ENCODE measurements at places on chromosomes 5 and 9.

DNA sequence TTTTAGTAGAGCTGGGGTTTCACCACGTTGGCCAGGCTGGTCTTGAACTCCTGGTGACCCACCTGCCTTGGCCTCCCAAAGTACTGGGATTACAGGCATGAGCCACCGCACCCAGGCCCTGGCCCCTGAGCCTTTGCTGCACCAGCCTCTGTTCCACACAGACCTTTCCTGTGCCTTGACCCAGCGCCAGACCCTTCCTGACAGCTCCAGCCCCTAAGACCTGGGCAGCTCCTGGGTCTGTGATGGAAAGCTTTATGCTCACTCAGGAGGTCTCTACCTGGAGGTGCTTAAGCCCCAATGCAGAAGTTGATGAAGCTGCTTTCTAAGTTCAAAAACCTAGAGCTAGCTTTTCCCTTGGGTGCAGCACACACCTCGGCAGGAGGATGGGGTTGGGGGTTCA is 58.8 kb upstream of the NEK6 start:
- DNase-seq = no peak
- no peak overlapping the region for H3K27ac ChIP-seq
- peaks cover 32% of the 10 kb centered on the region for H3K4me1 ChIP-seq
- no peaks in the 10 kb centered on the region for H3K27me3 ChIP-seq
- no peak overlapping the region for H3K4me3 ChIP-seq

- H3K4me3 ChIP-seq = no peak overlapping the region
- no peaks in the 10 kb centered on the region for H3K36me3 ChIP-seq
- H3K27ac ChIP-seq = no peak overlapping the region
- peaks cover under 1% of the 10 kb centered on the region for H3K27me3 ChIP-seq
- no peak for DNase-seq
- H3K4me1 ChIP-seq = no peaks in the 10 kb centered on the region
These were observed 123.9 kb downstream of the SEC61B start for GRCh38 chr9:99345942-99346341.

- peak overlapping the region; percentile 99 for H3K27ac ChIP-seq
- no peak for DNase-seq
- H3K36me3 ChIP-seq = peaks cover 53% of the 10 kb centered on the region
- peaks cover 32% of the 10 kb centered on the region for H3K4me1 ChIP-seq
These were observed 621 bp downstream of the AK6 start for GRCh38 chr5:69368458-69369339.

DNA sequence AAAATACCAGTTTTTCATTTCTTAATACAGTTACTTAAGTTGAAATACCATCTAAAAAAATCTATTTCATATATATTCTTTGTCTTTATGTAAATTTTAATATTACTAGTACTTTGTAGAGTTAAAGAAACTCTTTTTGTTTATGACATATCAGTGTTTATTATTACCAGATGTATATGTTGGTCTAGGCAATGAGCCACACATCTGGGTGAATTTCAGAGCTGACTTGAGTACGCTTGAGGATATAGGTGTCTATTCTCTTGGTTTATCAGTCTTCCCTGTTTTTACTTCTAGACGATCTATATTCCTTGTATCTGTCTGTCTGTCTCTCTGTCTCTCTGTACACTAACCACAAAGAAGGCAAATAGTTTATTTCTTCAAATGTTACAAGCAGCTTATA is 2.9 kb downstream of the SMAD5 start:
- peaks cover 11% of the 10 kb centered on the region for H3K36me3 ChIP-seq
- peaks cover 36% of the 10 kb centered on the region for H3K4me1 ChIP-seq
- DNase-seq = no peak
- no peak overlapping the region for H3K27ac ChIP-seq
- peaks cover 2% of the 10 kb centered on the region for H3K27me3 ChIP-seq
- H3K4me3 ChIP-seq = no peak overlapping the region

GRCh38 chr5:169202969-169203368 is 98.0 kb downstream of the SLIT3 start:
- no peaks in the 10 kb centered on the region for H3K4me1 ChIP-seq
- no peak for DNase-seq
- H3K27ac ChIP-seq = no peak overlapping the region
- H3K27me3 ChIP-seq = no peaks in the 10 kb centered on the region

DNA sequence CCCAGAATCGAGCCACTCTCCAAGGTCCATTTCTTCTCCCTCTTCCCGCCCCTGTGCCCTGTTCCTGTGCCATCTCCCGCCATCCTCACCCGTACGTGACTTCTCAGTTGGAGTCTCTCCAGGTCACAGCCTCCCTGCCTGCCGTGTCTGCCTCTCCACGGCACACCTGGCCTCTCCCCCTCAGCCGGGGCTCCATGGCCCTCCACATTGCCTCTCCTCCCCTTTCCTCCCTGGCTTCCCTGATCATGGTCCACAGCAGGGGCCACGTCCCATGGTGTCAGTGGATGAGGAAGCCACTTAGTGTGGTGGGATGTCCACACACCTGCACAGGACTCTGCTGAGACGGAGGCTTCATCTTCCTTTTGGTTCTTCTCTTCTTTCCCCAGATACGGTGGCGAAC is 2.3 kb downstream of the PAEP start:
- no peak for DNase-seq
- no peak overlapping the region for H3K27ac ChIP-seq
- H3K36me3 ChIP-seq = peaks cover 4% of the 10 kb centered on the region
- H3K4me3 ChIP-seq = no peak overlapping the region
- H3K4me1 ChIP-seq = no peaks in the 10 kb centered on the region

DNA sequence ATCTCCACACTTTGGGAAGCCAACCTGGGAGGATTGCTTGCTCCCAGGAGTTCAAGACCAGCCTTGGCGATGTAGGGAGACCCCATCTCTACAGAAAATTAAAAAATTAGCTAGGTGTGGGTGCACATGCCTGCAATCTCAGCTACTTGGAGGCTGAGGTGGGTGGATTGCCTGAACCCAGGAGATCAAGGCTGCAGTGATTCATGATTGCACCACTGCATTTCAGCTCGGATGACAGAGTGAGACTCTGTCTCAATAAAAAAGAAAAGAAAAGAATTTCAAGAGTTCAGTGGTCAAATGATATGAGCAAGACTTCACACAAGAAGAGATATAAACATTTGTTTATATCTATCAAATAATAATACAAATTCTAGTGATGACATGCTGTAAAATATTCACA is 23.0 kb upstream of the MTAP start:
- H3K4me3 ChIP-seq = no peak overlapping the region
- no peak overlapping the region for H3K27ac ChIP-seq
- H3K36me3 ChIP-seq = no peaks in the 10 kb centered on the region
- H3K4me1 ChIP-seq = no peaks in the 10 kb centered on the region
- no peak for DNase-seq

DNA sequence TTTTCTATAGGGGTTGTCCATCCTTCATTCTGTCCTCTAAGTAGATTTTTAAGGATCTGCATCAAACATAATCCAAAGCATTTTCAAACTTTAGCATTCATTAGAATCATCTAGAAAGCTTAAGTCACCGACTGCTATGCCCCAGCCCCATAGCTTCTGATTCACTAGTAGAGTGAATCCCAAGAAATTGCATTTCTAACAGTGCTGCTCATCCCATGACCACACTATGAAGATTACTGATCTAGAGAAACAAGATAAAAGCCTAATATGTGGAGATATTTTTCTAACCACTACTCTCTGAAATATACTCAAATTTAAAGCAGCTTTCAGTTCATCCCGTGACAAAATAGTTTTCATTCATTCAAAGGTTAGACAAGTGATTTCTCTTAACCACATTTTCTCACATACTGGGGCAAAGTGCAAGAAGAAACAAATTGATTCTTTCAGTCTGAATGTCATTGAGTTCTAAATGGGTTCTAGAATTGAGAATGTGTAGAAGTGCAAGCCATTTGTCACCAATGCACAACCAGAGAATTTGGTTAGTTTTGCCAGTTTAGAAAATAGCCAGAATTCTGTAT is 286.9 kb upstream of the CD180 start:
- H3K27ac ChIP-seq = no peak overlapping the region
- H3K4me3 ChIP-seq = no peak overlapping the region
- no peaks in the 10 kb centered on the region for H3K36me3 ChIP-seq

DNA sequence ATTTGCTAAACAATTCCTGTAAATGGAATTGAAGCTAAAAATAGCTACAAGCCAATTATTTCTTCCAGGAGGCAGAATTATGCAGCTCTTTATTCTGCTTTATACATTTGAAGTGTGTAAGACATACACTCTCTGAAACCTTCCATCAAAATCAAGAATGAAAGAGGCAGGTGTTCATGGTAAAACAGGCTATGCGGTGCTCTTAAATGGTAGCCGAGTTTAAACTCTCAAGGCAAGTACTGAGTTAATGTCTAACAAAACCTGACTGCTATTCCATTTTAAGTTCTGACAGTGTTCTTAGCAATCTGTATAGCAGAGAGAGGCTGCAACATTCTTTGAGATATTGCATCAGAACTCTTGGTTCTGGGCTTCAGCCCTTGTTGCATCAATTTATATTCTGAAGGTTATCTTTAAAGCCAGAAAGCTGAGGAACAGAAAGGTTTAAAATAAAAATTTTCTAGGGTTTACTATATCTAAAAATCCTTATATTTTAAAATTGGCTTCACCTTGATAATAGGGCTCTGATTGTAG is 248.3 kb upstream of the CCNG1 start:
- H3K27ac ChIP-seq = no peak overlapping the region
- H3K4me3 ChIP-seq = no peak overlapping the region
- H3K36me3 ChIP-seq = no peaks in the 10 kb centered on the region
- no peaks in the 10 kb centered on the region for H3K27me3 ChIP-seq

DNA sequence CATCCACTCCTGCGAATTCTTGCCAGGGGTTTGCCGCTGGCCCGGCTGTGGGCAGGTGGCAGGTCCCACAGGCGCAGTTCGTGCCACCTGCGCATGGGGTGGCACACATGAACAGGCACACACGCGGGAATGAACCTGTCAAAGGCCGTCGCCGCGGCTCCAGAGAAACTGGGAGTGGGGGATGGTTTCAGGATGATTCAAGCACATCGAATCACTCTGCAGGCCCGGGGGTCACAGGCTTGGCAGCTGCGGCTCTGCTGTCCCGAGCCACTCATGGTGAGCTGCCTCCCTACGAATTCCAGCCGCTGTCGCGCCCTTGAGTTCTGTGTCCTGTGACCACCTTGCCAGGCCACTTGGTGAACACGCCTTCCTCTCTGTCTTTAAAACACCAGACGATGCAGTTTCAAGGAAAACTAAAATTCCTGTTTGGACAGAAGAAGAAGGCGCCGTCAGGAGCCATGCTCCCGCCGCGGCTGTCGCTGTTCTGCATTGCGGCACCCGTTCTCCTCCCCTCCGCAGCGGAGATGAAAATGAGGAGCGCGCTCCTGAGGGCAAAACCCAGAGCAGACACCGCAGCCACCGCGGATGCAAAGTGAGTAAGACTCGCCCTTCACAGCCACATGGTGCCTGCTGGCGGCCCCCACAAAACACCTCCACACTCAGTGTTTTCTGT is 15.4 kb upstream of the EXOC3 start:
- no peaks in the 10 kb centered on the region for H3K4me1 ChIP-seq
- no peak overlapping the region for H3K4me3 ChIP-seq
- no peak overlapping the region for H3K27ac ChIP-seq
- no peaks in the 10 kb centered on the region for H3K36me3 ChIP-seq
- DNase-seq = no peak
- peaks cover 50% of the 10 kb centered on the region for H3K27me3 ChIP-seq

- no peak for DNase-seq
- H3K4me3 ChIP-seq = no peak overlapping the region
- peaks cover 2% of the 10 kb centered on the region for H3K36me3 ChIP-seq
- H3K27me3 ChIP-seq = peaks cover 80% of the 10 kb centered on the region
These were observed 36.8 kb upstream of the UNC5A start for GRCh38 chr5:176773408-176774035.

GRCh38 chr5:10902145-10902544 is 141.1 kb upstream of the DAP start:
- H3K27ac ChIP-seq = no peak overlapping the region
- no peaks in the 10 kb centered on the region for H3K36me3 ChIP-seq
- no peak for DNase-seq
- H3K4me1 ChIP-seq = no peaks in the 10 kb centered on the region

DNA sequence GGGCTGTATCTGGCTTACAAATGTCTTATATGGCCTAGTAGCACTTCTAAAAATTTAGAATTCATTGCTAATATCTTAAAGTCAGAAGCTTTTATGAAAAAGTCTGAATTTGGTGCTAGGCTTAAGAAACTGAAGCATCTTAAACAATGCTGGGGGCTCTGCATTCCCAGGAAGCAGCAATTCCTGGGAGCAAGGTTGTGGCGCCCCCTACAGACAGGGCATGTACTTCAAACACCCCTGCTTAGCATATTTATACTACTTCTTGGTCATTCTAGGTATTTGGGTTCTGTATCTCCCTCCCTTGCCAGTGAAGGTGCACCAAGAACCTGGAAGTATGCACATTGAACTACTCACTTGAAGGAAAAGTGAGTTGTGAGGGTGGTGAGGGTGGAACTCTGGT is 64.6 kb upstream of the GRIA1 start:
- no peak overlapping the region for H3K4me3 ChIP-seq
- no peaks in the 10 kb centered on the region for H3K27me3 ChIP-seq
- no peaks in the 10 kb centered on the region for H3K4me1 ChIP-seq
- no peaks in the 10 kb centered on the region for H3K36me3 ChIP-seq
- no peak overlapping the region for H3K27ac ChIP-seq

DNA sequence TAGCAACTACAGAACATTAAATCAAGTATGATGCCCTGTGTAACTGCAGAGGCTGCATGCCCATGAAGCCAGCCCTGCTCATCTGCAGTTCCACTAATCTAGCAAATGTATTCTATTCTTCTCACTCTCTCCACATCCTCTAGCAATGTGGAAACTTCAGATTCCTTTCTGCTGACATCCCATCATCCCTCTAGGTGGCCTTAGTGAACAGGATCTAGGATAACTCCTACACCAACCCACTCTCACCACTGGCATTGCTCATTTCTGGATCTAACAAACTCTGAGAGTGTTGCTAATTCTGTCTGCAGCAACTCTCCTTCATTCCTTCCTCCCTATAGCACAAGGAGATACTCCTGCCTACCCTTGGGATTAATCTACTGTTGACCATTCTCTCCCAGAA is 80.8 kb downstream of the FAM81B start:
- H3K36me3 ChIP-seq = peaks cover 32% of the 10 kb centered on the region
- no peak for DNase-seq
- no peaks in the 10 kb centered on the region for H3K4me1 ChIP-seq
- no peak overlapping the region for H3K4me3 ChIP-seq
- no peak overlapping the region for H3K27ac ChIP-seq
- H3K27me3 ChIP-seq = no peaks in the 10 kb centered on the region

- no peaks in the 10 kb centered on the region for H3K27me3 ChIP-seq
- no peaks in the 10 kb centered on the region for H3K36me3 ChIP-seq
- no peak for DNase-seq
- H3K27ac ChIP-seq = no peak overlapping the region
These were observed 85.5 kb upstream of the PPP1R26 start for GRCh38 chr9:135394131-135394530.

DNA sequence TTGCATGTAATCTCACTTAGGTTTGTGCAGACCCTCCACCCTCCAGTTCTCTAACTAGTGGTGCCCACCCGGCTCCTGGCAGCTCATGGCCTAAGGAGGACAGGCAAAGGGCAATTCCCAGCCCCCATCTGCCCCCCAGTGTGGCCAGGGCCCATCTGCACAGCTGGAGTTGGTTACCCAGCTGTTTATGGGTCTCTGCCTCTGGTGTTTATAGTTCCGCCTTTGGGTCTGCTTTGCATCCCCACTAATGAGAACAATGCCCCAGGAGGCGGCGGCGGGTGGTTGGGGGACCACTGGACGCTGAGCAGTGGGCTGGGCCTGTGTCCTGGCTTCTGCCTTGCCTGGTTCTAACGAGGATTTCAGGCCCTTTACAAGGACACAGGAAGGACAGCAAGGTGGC is 62.4 kb downstream of the NDST1 start:
- no peaks in the 10 kb centered on the region for H3K36me3 ChIP-seq
- no peak for DNase-seq
- no peaks in the 10 kb centered on the region for H3K27me3 ChIP-seq
- no peaks in the 10 kb centered on the region for H3K4me1 ChIP-seq
- no peak overlapping the region for H3K27ac ChIP-seq
- H3K4me3 ChIP-seq = no peak overlapping the region
